ENCODE measurements at places on chromosomes 2 and 18.

DNA sequence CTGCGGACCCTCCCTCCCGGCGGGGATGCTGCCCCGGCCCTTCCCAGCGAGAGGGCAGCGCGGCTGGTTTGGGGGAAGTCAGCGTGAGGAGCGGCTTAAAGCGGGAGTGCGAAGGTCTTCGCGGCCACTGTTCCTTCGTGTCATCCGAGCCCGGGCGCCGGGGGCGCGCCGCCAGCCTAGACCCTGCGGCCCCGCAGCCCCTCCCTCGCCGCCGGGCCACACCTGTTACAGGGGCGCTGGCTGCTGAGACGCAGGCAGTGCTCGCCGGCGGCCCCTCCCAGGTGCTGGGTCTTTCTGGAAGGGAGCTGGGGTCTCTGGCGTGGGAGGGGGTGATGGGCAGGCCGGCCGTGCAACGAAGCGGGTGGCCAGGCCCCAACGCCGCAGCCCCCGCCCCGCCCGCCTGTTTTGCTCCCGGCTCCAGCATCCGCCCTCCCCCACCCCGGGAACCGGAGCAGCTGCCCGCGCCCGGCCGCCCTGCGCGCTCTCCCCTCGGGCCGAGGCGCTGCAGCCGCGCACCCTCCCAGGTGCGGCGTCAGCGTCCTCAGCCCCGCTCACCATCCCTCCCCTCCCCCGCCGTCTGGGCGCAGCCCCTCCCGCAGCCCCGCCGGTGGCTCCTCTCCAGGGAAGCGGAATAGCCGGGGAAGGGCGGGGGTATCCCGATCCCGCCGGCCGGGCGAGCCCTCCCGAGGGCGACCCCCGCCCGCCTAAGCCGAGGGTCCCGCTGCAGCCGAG, 727 bp downstream of the KIF1A start:
- no peak for DNase-seq

DNA sequence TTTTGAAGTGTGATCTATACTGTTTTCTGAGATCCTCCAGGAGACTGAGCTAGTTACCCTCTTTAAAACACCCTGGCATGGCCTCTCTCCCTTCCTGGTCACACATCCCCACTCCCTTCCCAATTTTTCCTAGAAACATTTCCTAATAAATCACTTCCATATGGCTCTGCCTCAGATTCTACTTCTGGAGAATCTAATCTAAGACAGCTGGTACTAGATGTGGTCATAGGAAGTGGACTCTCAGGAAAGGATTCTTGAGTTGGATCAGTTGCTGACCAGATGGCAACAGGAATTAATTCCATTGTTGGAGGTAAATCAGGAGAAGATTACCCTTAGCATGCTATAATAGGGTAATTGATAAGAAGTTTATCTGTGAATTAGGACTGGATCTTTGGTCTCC, 310.5 kb downstream of the SATB2 start:
- DNase-seq: no peak

DNA sequence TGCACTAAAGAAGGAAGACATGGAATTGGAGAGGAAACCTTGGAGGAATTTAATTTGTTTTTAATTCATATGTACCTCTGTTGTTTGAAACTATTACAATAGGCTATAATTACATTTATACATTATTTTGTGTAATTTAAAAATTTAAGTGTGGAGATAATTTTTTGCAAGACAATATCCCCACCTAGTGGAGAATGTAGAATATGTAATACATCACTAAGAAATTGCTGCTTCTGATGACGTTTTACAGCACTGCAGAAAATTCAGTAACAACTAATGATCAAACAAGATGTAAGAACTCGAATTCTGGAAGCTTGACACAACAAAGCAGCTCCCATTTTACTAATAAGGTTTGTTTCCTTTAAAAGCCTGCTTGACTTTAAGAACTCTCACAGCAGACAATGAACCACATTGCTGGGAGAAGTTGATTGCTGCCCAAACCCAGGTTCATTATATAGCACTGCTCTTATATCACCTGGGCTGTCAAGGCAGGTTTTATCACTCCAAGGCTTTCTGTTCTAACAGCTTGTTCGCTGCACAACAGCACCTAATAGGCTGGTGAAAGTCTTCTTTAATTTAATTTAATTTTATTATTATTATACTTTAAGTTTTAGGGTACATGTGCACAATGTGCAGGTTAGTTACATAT, 53.4 kb downstream of the THADA start:
- no peak for DNase-seq

GRCh38 chr2:98580656-98581284, 27.5 kb downstream of the COA5 start:
- no peak for DNase-seq

GRCh38 chr18:55265984-55266383, 306.7 kb upstream of the CCDC68 start:
- DNase-seq: no peak

- no peak for DNase-seq
Measured at GRCh38 chr2:26464390-26465265, 13.3 kb downstream of the OTOF start.

GRCh38 chr18:79680891-79681339, 1.3 kb downstream of the CTDP1 start:
- no peak for DNase-seq

DNA sequence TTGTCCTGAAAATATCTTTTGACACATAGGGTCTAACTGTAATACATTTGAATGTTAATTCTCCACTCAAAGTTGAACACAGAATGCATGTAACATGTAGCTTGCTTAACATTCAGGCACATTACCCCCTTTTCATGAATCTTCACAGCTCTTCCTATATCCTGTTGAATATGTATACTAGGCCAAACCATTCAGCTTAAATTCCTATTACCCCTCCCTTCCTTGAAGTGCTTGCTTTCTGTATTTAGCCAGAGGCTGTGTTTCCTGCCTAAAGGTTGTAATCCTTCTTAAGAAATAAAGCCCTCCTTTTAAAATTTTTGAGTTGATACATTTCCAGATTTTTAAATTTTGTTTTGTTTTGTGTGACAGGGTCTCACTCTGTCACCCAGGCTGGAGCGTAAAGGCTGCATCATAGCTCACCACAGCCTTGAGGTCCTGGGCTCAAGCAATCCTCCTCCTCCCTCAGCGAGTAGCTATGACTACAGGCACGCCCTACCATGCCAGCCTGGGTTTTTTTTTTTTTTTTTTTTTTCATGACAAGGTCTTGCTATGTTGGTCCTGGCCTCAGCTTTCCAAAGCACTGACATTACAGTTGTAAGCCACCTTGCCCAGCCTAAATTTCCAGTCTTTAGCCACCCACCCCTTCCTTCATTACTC, 357.6 kb downstream of the DSC3 start:
- no peak for DNase-seq

GRCh38 chr2:230939066-230939591, 14.1 kb upstream of the GPR55 start:
- DNase-seq: peak; percentile 1

DNA sequence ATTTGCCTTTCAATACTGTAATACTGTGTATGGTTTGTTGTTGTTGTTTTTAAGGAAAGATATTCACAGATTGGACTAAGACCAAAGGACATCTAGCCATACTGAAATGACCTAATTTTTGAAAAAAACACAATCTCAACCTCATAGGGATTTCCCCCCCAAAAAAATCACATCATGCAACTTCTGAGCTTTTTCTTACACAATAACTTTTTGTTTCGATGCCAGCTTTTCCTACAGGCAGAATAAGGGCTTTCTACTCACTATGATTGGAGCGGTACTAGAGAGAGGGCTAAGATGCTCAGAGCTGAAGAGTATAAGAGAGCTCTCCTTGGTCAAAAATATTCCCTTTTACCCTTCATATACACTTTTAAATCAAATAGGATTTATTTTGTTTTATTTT, 32.4 kb upstream of the SLC3A1 start:
- DNase-seq: no peak

GRCh38 chr2:1812926-1813325, 68.6 kb upstream of the PXDN start:
- DNase-seq: no peak

GRCh38 chr2:199804831-199805230, 46.2 kb downstream of the FTCDNL1 start:
- DNase-seq: no peak

- no peak for DNase-seq
Measured at GRCh38 chr18:78703291-78703690, 276.3 kb upstream of the SALL3 start.

- DNase-seq: peak; percentile 49
Measured at GRCh38 chr2:33620-34019, 12.7 kb downstream of the FAM110C start.

GRCh38 chr2:197239434-197239833, 71.1 kb downstream of the ANKRD44 start:
- DNase-seq: no peak

DNA sequence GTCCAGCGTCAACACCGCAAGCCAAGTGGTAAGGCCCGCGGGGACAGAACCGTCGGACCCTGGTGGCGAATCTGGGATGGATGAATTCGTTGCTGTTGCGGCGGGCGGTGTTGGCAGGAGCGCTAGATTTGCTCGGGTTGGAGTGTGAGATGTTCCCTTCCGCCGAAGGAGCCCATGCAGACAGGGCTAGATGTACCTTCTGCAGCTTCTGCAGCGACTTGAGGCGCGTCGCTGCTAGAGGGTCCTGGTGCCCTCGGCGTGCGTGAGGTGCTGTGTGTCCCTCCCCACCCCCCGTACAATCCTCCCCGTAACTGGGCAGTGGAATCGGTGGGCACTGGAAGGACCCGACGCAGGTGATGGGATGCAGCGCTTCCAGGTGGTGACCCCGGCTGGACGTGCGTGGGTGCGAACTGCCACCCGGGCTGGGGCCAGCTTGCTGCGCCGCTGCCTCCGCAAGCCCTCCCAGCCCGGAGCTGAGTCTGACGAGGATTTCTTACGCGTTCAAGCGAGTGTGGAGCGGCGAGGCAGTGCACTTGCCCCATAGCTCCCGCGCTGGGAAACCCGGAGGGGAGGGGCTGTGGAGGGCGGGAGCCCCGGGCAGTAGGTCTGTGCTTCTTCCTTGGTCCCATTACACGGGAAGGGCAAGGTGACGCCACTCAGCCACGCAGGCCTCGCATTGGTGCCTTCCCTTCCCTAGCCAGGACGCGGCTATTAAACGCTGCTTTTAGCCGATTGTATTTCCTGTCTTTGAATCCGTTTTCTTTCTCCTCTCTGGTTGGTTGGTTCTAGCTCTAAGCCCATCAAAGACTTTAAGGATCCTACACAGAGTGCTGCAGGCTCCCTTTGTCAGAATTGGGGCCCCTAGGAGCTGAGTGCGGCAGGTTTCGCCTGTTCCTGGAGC, 34.2 kb downstream of the CHRNA1 start:
- DNase-seq: peak; percentile 66

DNA sequence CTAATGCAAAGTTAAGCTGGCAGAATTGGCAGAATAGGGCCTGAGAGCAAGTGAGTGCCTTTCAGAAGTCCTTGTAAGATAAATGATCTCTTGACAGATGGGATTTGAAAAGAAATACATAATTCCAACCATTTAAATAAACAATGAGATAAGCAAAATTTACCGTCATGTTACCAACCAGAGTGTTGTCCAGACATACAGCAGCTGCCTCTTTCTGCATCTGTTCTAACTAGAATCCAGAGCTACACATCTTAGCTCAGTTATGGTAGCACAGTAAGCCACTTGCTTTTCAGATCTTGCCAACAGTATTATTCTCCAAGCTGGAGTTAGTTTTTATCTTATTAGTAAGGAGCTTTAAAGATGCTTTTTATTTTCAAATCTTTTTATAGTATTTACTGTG, 179.6 kb downstream of the BARD1 start:
- DNase-seq: no peak

GRCh38 chr2:227324642-227324994, 433 bp upstream of the MFF start:
- peak; percentile 7 for DNase-seq

DNA sequence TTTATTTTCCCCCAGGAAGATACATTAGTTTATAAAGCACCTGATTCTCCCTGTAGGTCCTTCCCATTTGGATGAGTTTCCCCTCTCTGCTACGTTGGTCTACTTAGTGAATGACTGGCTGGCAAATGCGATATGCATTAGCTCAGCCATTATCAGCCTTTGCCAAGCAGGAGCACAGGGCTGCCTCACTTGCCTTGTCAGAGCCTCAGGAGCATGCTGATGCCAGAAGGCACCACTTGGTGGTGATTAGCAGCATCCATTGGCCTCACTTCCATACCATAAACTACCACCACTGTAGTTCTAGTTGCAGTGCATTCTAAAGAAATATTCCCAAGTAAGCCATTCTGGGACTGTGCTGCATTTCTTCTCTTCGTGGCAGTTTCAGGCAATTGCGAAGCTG, 442.8 kb upstream of the CHST9 start:
- no peak for DNase-seq

DNA sequence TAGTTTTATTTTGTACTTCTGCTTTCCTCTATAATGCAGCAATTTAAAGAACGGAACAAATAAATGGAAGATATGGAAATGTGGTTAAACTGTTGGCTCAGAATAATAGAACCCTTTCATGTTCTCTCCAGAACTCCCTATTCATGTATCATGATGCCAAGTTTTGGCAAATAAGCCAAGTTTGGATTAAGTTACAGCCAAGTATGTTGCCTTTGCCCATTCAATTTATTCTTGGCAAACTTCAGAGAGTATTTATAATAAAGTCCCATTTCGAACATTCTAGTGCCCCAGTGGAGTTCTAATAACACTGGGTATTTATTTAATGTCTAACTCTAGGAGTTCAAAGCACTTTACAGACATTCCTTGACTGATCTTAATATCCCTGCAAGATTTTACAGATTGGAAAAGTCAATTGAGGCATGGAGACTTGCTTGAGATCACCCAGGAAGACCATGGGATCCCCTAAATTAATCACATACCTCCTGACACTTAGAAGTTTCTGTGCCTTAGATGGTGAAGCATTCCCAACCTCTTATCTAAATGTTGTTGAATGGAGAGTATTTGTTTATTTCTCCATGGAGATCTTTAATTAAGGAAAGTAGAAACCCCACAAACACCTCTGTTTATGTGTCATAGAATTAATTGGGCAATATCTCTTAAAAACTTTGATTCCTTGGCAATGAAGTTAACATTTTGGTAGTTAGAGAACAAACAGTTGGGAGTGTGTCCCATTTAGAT, 106.7 kb downstream of the ACKR3 start:
- no peak for DNase-seq

- DNase-seq: no peak
Measured at GRCh38 chr2:28165087-28165635, 227.5 kb upstream of the FOSL2 start.

DNA sequence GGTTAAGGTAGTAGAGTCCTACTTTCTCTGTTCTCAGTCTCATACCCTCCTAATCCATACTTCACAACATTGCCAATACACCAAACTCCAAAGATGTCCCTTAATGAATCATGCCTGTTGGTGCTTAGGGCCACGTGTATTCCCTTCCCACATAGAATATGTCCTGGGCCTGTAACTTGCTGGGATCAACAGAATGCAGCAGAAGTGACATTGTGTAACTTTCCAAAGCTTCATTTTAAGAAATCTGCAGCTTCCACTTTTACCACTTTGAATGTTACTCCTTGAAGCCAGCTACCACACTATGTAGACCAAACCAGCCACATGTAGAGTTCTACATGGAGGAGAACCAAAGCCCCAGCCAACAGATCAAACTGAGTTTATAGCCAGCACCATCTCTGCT, 58.5 kb upstream of the ARHGAP15 start:
- no peak for DNase-seq

DNA sequence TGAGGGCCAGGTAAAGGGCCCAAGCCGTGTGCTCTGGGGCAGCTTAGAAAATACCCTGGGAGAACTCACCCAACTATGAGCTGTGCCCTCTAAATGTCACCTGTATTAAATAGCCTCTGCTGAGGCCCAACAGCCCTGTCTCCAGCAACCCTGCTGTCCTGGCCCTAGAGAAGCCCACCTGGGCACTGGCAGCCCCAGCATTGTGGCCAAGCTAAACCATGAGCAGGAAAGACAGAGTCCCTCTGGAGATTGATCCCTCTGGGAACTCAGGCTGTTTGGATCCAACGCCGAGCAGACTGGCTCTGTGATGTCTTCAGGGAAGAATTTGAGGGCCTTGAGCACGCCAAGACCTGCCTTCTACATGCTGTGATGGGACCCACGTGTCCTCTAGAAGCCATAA, 126.5 kb downstream of the TTC32 start:
- no peak for DNase-seq

All from activated CD4-positive, alpha-beta T cell treated with anti-CD3 and anti-CD28 coated beads, Interleukin-2, amount 50 U/mL, for 48 hours (primary cell).